ENCODE measurements at places on chromosomes 4 and X.

- no peak for DNase-seq
These were observed 134.1 kb downstream of the CEP135 start for GRCh38 chr4:56082829-56083228.

DNA sequence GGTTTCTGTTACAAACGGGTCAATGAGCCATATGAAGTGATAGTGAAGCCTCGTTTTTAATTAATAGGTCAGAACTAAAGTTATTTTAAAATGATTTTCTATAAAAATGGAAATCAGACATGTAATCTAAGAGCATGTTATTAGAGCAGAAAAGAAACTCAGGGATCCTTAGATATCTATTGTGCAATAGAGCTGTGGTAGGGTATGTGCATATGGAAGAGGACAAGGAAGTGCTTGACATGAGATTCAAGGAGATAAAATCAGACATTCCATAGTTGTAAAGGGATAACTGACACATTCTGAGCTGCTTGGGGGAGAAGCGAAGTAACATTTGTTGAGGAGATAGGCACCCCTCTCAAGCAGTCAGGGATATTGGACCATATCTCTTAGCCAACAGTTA lies 143.0 kb downstream of the AFF2 start:
- DNase-seq: no peak

- no peak for DNase-seq
These were observed 122.5 kb upstream of the MAMLD1 start for GRCh38 chrX:150240643-150240970.

- DNase-seq: no peak
These were observed 42.8 kb downstream of the DOCK11 start for GRCh38 chrX:118538386-118538785.

- no peak for DNase-seq
These were observed 325.0 kb upstream of the EMCN start for GRCh38 chr4:100842856-100843255.
